ENCODE measurements at places on chromosomes 2 and 18.

DNA sequence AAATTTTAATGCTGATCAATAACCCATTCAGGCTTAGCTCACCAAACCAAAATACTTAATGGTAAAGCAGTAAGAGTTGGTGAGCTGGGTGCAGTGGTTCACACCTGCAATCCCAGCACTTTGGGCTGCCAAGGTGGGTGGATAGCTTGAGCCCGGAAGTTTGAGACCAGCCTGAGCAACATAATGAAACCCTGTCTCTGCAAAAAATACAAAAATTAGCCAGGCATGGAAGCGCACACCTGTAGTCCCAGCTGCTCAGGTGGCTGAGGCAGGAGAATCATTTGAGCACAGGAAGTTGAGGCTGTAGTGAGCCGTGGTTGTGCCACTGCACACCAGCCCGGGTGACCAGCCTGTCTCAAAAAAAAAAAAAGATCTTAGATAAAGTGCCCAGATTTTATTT lies 35.7 kb upstream of the MPP4 start:
- DNase-seq: no peak

GRCh38 chr2:239544918-239545465 lies 144.2 kb upstream of the HDAC4 start:
- no peak for DNase-seq

GRCh38 chr18:4074647-4075046 lies 380.5 kb downstream of the DLGAP1 start:
- DNase-seq: no peak

DNA sequence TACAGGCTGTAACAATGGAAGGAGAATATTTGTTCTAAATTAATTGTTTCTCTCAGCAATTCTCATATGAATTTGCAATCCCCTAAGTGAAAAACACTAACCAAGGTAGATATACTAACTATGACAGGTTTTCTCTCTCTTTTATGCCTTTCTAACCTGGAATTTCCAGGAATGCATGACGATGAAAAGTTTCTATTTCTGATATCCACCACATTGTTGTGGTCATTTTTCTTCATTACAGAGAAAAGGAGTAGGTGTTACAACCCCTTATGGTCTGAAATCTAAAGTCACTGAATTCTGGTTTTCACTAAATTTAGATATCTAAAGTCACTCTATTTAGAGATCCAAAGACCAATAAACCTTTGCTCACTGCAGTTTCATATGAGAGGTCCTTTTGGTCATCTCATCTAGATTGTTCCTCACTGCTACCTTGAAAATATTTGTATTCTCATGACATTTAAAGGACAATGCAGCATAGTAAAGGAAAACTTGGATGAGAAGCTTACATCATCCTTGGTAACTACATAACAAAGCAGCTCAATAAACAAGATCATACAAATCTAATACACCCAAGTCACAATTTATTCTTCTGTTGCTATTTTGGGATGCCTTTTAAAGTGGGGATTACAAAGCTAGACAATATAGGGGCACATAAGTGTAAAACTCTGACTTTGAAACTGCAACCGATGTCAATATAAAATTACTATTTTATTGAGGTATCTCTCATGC lies 85.8 kb downstream of the TCF4 start:
- DNase-seq: no peak

- DNase-seq: no peak
These were observed 72.5 kb downstream of the ACKR3 start for GRCh38 chr2:236642125-236642524.

DNA sequence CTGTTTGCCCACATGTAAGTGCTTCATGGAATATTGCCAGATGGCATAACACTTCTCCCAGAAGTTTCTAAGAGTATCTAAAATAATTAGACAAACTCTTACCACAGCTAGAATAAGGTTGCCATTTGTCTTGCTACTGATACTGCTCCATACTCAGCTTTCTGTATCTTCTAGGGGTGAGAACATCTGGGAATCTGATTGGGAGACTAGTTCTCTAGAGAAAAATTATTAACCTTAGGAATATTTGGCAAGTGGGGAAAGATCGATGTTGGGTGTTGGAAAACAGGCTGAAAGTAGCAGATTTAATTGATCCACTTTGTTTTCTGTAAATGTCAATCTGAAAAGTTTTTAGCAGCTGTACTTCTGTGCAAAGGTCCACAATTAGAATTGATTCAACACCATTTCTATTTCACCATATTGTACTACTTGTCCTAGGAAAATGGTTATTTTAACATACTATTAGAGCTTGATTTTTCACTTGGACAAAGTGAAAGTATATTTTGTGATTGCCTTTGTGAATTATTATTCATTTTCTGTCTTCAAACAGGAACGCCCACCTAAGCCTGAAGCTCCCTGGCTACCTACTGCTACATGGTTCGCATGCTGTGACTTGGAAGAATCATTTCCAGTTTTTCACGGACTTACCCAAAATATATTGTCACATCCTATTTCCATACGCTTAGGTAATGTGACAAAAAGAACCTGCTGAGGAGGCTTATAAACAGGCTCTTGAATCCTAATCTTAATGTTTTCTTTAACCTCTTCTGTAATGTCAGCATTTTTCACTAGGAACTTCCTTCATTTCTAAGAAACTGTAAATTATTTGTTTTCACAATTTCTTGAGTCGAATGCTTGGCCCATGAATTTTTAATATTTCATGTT lies 147.7 kb downstream of the TRABD2A start:
- no peak for DNase-seq

GRCh38 chr2:206642075-206643025 lies at the start of gene FAM237A:
Gene FAM237A (plus strand): TSS chr2:206642487. CDS start chr2:206644237, 1,750 bp downstream.
- peak; percentile 75 for DNase-seq

DNA sequence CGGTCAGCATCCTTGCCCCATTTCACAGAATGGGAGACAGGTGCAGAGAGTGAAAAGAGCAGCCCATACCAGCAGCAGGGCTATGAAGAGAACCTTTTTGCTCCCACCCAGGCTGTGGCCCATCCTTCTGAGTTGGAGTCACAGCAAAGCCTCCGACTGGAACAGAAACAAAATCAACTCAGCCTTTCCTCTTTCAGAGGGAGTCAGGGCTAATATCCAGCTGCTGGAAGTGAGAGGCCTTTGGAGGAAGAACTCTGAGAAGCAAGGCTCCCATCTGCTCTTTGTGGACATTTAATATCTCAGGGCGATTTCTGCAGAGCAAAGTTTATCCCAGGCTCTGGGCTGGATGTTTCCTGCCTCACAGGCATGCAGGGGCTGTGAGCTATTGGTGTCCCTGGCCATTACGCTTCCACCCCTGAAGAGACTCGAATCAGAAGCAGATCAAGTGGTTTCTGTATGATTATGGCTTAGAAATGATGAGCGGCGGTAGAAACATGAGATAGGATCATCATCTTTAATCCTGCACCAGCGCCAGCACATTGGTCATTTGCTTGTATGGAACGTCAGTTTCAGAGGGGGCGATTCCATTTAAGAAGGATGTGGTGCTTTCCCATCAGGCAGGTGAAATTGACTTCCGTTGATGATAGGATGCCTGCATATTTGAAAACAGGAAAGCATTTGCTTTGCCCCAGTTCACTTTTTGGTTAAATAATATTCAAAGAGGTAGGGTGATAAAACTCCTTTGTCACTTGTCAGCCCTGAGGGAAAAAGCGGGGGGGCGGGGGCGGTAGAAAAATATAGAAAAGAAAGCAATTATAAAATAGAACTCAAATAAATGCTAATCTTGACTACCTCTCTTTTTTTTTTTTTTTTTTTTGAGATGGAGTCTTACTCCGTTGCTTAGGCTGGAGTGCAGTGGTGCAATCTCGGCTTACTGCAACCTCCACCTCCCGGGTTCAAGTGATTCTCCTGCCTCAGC lies 152.4 kb downstream of the LRRC30 start:
- DNase-seq: no peak

DNA sequence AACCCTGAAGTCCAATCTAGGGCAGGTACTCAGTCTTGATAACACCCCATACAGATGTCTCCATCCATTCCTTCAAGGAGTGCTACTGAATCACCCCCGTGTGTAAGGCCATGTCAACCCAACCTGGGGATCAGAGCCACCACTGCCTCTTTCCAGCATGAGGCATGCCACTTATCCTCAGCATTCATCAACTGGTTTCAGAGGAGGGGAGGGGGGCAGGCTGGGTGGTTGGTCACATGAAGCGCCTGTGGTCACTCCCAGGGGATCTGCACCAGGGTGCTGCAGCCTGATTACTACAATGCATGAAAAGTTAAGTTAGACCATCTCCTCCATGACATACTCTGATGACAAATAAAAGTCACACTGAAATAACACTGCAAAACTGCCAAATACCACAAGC lies 65.0 kb downstream of the UXS1 start:
- DNase-seq: no peak

GRCh38 chr2:149226790-149227189 lies 103.6 kb upstream of the LYPD6 start:
- no peak for DNase-seq

GRCh38 chr2:15041429-15041837 lies 408.9 kb downstream of the LRATD1 start:
- no peak for DNase-seq

DNA sequence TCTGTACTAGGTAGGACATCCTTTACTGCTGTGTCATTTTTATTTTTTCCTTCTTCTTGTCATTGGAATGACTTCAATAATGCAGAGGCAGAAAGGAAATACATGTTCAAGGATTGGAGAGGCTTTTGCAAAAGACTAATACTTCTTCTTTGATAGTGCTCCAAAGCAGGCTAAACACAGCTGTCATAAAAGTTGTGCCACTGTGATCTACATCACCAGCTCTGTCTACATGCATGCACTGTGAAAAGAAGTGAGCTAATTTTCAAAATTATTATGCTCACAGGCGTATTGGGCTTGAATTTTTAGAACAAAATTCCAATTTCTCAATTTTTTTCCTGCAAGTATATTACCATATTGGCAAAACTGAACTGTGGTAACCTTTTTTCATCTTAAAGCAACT lies 37.5 kb upstream of the CALCRL start:
- DNase-seq: no peak

GRCh38 chr2:148754864-148755263 lies 110.3 kb downstream of the EPC2 start:
- no peak for DNase-seq

- DNase-seq: no peak
These were observed 707.8 kb upstream of the SALL3 start for GRCh38 chr18:78271790-78272189.

- no peak for DNase-seq
These were observed 149.6 kb upstream of the APCDD1 start for GRCh38 chr18:10304853-10305252.

GRCh38 chr2:152566728-152567069 lies 150.6 kb downstream of the PRPF40A start:
- no peak for DNase-seq

- no peak for DNase-seq
These were observed 110.4 kb upstream of the SCN1A start for GRCh38 chr2:166238176-166238575.

DNA sequence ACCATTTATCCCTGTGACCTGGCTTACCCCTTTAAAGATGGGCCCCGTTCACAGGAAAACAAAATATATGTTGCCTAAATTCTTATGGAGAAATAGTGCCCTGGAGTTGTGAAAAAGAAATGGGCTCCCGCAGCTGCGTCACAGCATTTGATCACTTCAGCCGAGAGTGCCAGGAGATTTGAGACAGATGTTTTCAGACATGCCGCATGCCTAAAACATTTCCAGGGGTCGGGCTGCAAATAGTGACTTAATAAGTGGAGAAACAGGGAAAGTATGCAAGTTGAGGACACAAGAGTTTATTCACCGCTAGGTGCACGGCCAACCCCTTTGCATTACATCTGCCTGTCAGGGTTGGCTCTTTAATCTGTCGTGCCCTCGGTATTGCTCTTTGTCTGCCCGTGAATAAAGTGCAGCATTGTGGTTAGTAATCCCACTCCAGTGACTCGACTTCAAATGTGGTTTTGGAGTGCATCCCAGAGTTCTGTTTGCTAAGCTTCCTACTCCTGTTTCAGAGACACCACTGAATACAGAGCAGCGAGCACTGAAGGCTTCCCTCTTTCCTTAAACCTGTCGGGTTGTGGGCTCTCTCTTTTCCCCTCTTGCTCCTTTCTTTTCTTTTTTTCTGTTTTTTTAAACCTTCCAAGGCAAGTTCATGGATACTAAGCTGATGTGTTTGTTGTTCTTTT lies 187.5 kb downstream of the LTBP1 start:
- DNase-seq: no peak

DNA sequence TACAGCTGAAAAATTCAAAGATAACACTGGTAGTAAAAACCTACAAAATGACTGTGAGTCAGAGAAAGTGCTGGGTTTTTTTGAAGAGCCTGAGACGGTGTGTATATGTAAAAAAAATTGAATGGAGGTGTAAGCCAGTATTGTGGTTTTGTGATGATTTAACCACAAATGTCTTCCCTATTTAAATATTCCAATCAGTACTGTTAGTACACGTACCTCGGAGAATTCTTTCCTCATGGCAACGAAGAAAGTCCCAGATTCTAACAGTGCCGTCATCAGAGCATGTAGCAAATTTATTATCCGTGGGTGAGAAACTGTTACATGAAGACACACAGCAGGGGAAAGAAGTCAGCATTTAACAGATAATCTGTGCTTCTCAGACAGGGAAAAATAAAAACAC lies 48.1 kb downstream of the WDR33 start:
- no peak for DNase-seq

- DNase-seq: no peak
These were observed 3.4 kb downstream of the C2orf80 start for GRCh38 chr2:208186465-208186864.

GRCh38 chr2:95275601-95276243 lies 1.5 kb downstream of the PROM2 start:
- no peak for DNase-seq

DNA sequence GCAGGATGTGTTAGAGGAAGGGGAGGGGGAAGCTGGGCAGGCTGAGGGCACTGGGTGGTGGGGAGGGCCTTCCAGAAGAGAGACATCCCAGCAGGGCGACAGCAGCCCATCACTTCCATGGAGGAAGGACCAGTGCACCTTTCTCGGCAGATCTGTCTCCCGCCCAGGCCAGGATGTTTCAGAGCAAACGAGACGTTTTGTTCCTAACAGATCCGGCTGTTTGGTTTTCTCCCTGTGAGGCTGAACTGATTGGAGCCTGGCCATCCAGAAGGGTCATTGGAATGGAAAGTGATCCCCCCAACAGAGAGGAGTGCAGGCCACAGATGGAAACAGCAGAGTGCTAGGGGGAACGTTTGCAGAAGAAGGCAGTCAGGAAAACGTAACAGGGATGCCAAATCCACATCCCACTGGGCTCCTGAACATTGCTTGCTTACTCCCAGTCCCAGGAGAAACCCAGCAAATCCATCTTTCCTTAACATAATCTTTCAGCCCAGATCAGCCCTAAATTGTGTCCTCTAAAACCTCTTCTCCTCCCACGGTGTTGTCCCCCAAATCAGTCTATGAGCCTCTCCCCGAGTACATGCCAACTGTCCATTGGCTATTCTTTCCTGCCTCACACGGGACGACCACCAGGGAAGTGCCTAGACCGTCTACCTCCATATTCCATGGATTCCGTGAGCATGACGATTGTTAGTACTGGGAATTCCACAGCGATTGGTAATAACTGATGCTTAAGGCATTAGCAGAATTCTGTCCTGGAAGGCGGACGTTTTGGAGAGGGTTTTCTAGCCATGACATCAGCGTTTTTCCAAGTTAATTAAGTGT lies 126.8 kb downstream of the SEPTIN10 start:
- no peak for DNase-seq

GRCh38 chr18:77528872-77529271 lies 279.2 kb downstream of the GALR1 start:
- no peak for DNase-seq

Measured in endothelial cell (in vitro differentiated cells).